Kidney (tissue), 22 donors: ENCODE measurements at places on chromosomes 3 and 15. TPM values are rescaled to one million over a fixed set of nuclear protein-coding genes. Genes with fewer than 3 reads are reported as not detected.

The EFCAB12 gene
- 3.5 TPM for total RNA-seq

DNA sequence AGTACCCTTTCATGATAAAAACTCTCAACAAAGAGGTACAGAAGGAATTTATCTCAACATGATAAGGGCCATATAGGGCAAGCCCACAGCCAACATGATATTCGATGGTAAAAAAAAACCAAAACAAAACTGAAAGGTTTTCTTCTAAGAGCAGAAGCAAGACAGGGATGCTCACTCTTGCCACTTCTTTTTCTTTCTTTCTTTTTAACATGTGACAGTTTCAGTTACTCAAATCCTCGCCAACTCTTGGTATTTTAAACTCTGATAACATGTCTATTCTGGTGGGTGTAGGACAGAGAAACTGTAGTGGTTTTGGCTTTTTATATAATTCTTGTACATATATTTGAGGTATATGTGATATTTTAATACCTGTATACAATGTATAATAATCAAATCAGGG, 74.0 kb upstream of the NMNAT3 start:
- no peak for DNase-seq

GRCh38 chr3:169144731-169145130, 518.8 kb downstream of the MECOM start:
- DNase-seq, result no peak

The VWA5B2 gene
- total RNA-seq, result 0.25 TPM

- DNase-seq, result no peak
These were observed 27.4 kb upstream of the ATP10A start for GRCh38 chr15:25890529-25890928.

DNA sequence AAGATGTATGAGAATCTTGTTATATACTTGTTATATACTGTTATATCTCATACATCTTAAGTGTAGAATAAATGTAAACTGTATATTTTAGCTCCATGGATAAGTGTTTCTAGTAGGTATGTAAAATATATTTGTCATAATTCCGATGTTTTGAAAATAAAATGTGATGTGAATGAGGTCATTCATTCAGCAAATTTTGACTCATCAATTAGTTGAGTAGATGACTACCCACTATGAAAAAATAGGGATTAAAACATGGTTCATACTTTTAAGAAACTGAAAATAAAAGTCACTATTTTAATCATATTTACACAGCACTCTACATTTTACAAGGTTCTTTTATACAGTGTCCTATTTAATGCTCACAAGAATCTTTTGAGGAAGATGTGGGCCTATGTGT, 28.4 kb upstream of the CNTN3 start:
- no peak for DNase-seq

DNA sequence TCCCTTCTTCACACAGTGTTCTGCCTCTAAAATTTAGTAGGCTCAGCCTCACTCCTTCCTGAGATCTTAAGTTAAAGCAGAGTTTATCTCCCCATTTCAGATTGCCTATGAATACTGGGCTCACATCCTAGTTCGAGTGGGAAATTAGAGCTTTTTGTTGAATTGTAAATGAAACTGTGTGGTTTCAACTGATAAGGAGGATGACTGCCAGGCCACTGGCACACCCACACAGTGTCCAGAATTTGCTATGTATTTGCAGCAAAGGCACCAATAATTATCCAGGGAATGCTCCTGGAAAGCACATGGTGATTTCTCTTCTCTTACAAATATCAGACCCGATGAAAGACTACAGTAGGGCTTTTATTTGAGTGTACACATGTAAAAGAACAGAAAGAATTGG, 308.1 kb upstream of the COL8A1 start:
- no peak for DNase-seq

- no peak for DNase-seq
These were observed 6.0 kb downstream of the NXPE3 start for GRCh38 chr3:101784855-101785613.

The CORO2B gene
- 7.9 TPM for total RNA-seq

DNA sequence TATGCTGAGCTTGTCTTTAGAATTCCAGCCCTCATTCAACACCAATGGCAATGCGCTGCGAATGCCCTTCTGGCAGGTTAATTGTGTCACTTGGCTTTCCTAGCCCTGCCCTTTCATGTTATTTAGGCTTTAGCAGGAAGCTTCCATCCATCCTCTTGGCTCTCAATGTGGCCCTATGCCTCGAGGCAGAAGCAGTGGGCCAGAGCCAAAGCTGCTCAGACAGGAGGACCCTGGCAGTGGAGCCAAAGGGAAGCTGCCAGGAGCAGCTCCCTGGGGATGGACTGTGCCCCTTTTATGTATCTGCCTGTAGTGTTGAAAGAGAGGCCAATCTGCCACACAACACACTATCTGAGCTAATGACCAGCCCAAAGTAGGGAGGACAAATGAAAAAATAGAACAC, 376.4 kb downstream of the CTNNB1 start:
- no peak for DNase-seq

DNA sequence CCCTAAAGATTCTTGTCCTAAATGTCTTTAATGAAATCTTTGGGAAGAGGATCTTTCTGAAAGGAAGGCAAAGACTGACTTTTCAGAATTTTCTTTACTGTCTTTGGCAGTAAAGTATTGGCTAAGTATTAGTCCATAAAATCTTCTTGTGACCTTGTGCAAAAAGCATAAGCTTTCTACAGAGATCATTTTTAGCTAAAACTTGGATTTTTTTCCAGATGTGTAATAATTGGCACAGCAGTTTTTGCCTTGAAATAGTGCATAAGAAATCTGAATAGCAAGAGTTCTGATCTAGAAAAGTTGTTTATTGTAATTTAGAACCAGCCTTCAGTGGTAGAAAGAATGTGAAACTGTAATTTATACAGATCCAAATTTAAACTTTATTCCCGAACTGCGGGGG, 122.8 kb upstream of the CGNL1 start:
- DNase-seq, result no peak

The TRIM42 gene
- not detected for total RNA-seq

- DNase-seq, result no peak
These were observed 10.8 kb upstream of the NANOGP8 start for GRCh38 chr15:35095941-35096340.

GRCh38 chr3:9400616-9401015, 3.2 kb downstream of the SETD5 start:
- no peak for DNase-seq

GRCh38 chr3:153159771-153160397, 2.1 kb upstream of the RAP2B start:
- DNase-seq, result no peak

GRCh38 chr3:74599564-74599963, 14.9 kb downstream of the CNTN3 start:
- DNase-seq, result no peak

DNA sequence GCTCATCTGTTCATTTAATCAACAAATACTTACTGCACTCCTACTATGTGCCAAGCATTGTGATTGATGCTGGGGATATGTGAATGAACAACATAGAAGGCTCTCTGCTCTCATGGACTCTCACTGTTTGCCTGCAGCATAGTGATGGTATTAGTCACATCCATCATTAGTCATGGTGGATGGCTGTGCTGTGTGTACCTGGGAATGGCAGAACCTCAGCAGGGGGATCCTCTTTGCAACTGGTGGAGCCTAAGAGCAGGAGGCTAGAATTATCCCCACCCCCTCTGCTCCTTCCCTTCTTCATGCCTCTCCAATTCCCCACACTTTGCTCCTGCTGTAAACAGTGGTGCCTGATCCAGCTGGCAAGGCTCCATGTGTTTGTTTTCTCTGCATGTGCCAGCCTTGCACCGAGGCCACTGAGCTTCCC, 20.5 kb downstream of the BOC start:
- no peak for DNase-seq

- no peak for DNase-seq
These were observed 788.8 kb downstream of the ROBO1 start for GRCh38 chr3:78979028-78979427.

- DNase-seq, result no peak
These were observed 46.1 kb downstream of the AMOTL2 start for GRCh38 chr3:134328147-134328591.

DNA sequence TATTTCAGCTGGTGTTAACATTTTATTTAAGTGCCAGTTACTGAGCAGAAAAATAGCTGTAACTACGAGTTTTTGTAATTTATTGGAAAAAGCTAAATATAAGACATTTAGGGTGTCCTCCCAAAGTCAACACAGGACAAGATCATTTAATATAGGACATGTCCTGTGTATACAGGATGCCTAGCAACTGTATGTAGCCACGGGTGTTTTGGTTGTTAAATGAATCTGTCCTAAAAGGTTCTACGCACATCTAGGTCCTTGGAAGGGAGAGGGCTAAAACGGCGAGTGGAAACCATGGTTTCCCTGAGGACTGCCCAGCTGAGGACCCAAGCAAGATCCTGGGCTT, 565 bp upstream of the ZNF621 start:
- DNase-seq, result no peak

GRCh38 chr15:90086868-90087268, 15.4 kb downstream of the IDH2 start:
- no peak for DNase-seq

DNA sequence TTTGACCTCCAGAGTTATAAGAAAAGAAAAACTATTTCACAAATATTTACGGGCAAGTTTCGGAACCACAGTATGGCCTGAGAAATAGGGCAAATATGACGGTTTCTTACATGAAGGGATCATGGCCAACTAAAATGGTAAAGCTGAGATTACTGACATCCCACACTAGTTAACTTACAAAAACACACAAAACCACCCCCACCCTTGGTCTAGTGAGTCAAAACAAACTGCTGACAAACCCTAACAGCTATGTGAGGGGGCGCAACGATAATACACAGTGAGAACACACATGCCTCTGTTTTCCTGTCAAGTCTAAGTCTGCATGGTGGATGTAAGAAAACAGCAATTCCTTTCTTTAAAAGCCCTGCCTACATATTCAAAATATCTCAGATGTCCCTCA, 32.3 kb downstream of the CBLB start:
- DNase-seq, result no peak

DNA sequence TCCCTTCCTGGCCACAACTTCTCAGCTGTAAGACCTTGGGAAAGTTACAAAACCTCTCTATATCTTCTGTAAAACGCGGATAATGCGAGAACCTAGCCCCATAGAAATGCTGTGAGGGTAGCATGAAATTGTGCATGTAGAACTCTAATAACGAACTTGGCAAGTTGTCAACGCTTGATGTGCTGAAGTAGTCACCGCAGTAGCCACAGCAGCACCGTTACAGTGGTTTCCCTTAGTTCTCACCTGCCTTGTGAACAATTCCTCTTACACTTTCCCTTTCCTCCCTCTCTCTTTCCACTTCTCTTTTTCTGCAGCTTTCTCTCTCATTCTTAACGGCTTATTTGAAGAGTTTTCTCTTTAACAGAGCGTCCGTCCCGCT, 447 bp upstream of the SHQ1 start:
- DNase-seq, result no peak
